ENCODE measurements at places on chromosomes 7 and 10.

GRCh38 chr7:16960337-16960965 lies 78.7 kb upstream of the AGR3 start:
- no peak for DNase-seq

DNA sequence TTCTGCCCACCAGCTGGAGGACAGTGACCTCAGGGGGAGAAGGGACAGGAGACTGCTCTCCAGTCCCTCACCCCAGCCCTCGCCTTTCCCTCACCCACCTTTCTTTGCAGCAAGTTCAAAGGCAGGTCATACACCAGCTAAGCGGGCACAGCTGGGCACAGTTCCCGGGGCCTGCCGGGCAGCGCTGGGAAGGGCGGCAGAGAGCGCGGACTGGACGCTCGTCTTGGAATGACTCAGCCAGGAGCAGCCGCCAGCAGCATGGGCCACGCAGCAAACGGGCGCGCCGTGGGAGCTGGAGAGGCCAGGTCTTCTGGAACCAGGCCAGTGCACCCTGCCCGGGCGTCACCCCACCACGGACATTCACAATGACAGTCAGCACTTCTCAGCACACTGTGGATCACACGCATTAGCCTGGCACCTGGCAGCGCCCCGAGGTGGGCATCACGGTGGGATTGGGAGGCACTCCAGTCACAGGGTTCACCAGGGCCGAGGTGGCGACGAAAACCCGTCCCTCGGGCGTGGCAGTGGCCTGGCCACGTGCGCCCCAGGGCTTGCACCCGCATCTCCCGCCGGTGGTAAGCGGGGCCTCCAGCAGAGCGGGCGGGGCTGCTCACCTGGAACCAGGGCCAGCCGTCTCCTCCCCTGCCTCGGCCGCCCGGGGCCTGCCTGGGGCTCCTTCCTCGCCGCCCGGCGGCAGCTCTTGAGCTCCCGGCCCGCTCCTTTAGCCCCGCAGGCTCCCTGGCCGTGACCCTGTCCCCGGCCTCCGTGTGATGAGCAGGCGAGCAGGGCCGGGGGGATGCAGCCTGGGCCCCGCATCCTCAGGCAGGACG lies 29.0 kb upstream of the WDFY4 start:
- DNase-seq: no peak

DNA sequence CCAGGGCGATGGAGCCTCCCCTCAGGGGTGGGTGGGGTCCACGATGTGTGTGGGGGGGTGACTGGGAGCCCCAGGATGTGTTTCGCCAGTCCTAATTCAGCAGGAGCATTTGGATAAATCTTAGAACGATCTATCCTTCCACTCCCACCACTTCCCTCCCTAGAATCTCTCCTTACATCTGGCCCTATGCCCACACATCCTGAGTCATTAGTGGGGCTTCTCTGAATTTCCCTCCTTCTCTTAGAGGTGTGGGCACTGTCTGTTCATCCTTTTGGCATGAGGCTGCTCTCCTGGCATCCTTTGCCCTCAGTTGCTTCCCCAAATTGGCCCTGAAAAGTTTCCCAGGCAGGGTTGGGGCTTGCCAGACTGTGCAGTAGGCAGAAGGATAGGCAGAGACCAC lies 1.6 kb downstream of the GHRHR start:
- no peak for DNase-seq

GRCh38 chr7:108034586-108034985 lies 31.6 kb upstream of the LAMB1 start:
- no peak for DNase-seq

DNA sequence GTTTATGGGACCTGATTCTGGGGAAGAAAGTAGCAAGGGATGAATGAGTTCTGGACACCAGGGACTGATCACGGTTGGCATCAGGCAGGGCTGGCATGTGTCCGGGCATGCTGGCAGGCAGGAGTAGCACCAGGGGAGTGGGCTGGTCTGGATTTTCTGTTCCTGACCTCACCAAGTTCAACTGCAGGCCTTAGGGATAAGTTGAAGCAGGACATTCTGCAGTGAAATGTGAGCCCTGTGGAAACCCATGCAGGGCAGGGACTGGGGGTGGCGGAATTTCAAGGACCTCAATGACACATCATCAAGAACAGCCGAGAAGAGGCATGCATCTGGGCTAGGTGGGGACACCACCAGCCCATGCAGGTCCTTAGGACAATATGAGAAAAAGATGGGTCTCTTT lies 80.2 kb upstream of the ADAM12 start:
- no peak for DNase-seq

DNA sequence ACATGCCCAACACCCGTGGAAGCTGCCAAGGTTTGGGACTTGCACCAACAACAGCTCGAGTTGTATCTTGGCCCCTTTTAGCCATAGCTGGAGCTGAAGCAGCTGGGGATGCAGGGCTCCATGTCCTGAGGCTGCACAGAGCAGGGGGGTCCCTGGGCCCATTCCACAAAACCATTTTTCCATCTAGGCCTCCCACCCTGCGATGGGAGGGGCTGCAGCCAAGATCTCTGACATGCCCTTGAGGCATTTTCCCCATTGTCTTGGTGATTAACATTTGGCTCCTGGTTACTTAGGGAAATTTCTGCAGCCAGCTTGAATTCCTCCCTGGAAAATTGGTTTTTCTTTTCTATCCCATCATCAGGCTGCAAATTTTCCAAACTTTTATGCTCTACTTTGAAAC lies 637.8 kb upstream of the VSTM2A start:
- DNase-seq: no peak

DNA sequence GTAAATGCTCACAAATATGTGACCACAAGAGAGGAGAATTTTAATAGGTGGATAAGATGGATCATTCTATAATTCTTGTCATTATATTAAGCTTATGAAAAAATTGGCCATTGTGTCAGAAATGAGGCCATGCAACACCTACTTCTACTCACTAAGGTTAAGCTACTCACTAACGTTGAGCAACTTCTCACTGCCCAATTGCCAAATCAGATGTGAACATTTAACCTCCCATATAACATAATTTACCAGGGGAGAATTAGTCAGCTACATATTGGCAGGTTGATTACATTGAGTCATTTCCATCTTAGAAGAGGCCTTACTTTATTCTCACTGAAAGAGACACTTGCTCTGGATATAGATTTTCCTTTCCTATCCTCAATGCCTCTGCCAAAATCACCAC lies 211.2 kb upstream of the DGKB start:
- no peak for DNase-seq

Data from inflammatory macrophage treated with lipopolysaccharide for 1 hour (primary cell).